ENCODE measurements at places on chromosomes 4 and X. TPM values are rescaled to one million over a fixed set of nuclear protein-coding genes. Genes with fewer than 3 reads are reported as not detected.
A peak's percentile ranks its signal among the peaks of the same experiment; 100 is the strongest.

The DGAT2L6 gene
- total RNA-seq = not detected

The TCEAL7 gene
- 6.5 TPM for total RNA-seq

The AKAP4 gene
- not detected for total RNA-seq

The FANCB gene
- total RNA-seq = 12.2 TPM

The PNMA3 gene
- total RNA-seq = 5.2 TPM

The VCX2 gene
- total RNA-seq = not detected

The GAGE1 gene
- total RNA-seq = not detected

The ATRX gene
- total RNA-seq = 33.8 TPM

The TBC1D8B gene
- total RNA-seq = 1.1 TPM

DNA sequence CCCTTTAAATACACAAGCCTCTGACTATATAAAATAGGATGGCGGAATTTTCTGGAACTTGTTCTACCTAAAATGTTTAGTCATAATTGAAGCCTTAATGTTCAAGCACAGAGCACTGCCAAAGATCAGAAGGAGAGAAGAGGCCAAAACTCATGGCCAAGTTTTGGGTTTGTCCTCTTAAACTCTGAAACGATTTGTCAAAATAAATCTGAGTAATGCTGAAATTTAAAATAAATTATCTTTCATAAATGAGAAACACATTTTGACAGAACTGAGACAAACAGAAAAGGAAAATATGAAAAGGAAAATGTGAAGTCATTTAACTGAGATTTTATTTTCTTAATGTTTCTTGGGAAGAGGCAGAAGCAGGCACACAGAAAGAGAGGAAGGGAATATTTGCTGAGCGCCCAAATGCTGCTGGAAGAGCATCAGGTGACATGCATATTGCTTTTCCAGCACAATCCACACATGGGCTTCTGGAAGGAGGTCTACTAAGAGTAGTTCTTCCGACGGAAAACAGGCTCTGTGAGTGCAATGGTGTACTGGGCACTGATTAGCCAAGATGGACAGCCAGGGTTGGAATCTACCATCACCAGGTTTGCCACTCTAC lies 47.4 kb upstream of the ZNF518B start:
- DNase-seq = no peak

- no peak for DNase-seq
Observed at GRCh38 chr4:170325599-170325998, 235.8 kb upstream of the AADAT start.

- no peak for DNase-seq
Observed at GRCh38 chr4:55617587-55618197, 18.4 kb downstream of the NMU start.

DNA sequence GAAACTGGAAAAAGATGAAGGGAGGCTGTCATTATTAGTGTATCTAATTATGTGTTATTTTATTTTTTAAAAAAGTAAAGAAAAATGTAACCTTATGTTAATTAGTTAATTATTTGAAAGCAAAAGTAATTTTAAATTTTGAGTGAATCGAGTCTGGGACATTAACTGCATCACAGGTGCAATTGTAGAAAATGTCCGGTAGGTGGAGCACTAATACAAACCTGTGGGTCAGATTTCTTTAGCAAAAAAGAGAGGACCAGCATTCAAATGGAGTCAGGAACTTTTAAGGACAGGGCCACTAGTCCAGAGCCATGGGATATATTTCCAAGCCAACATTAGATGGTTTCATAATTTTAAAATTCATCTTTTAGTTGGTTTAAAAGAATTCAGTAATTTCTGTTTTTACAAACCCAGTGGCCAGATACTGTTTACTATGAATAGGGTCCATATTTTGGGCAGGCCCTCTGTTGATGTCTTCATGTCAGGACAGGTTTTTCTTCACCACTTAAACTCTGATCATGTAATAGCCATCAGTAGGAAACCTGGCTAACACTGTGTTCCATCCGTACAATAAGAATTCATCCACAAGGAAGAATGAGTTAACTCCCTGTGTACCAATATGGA lies 27.2 kb downstream of the BST1 start:
- peak; percentile 51 for DNase-seq

- DNase-seq = no peak
Observed at GRCh38 chr4:99209671-99210070, 9.4 kb downstream of the ADH6 start.

- DNase-seq = no peak
Observed at GRCh38 chrX:136030303-136031191, 45.3 kb downstream of the SLC9A6 start.

GRCh38 chr4:143358923-143359643 lies 22.4 kb downstream of the GAB1 start:
- DNase-seq = no peak

GRCh38 chr4:107468156-107468555 lies 251.9 kb downstream of the PAPSS1 start:
- no peak for DNase-seq

- DNase-seq = no peak
Observed at GRCh38 chr4:120960656-120961267, 38.2 kb upstream of the PRDM5 start.

DNA sequence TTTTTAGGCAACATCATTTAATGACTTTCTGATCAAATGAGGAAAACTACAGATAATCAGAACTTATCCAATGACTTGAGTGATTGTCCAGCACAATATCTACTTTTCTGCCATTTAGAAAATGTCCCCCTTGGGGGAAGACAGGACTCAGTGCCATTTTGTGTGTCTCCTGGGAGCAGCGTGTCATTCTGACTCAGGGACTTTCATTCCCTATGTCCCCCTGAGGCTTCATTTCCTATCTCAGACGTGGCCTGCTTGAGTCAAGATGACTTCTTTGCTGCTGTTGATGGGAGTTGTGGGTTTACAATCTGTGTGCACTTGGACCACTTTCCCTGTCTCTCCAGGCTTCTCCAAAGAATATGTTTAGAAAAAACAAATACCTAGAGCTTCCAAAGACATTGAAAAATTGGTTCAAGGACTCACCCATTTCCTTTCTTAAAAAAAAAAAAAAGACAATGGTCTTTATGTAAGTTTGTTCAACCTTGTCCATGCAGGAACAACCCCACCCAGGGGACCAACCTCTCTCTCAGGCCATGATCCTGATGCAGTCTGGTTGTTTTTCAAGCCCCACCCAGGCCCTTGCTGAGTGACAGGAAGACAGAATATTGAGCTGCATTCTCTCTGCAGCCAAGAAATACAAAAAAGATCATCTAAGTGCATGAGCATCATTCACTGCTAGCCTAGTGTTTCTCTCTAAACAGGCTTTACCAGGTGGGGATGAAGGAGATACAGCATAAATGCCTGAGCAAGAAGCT lies 34.3 kb upstream of the TMEM154 start:
- DNase-seq = no peak

DNA sequence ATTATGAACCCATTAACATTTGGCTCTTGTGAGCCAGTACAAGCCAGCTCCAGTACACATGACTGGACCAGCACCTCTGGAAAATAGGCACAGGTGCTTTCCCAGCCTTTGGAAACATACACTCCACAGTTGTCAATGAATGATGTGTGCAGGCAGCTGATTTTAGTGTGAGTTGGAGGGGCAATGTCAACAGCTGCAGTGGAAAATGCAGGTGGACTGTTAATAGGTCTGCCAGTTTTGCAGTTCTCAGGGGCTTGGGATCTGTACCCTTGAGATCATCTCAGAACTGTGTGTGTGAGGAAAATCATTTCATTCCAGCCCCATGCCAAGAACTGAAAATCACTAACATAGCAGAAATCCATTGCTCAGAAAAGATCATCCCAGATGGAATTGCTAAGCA lies 81.7 kb upstream of the CHRDL1 start:
- no peak for DNase-seq

DNA sequence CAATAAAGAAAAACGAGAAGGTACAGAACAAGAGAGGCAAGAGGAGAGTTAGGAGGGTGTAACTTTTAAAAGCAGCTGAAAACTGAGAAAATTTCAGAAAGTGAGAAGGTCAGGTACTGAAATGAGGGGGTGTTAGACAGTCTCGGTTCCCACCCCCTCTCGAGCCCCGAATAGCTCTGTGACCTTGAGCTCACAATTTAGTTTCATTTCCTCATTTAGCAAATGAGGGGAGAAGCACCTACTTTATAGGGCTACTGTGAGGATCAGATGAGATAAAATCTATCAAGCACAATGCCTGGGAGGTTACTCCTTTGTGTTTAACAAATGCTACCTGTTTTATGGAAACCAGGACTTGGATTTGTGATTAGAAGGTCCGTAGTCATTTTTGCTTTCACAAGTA lies 4.9 kb downstream of the UGT8 start:
- DNase-seq = no peak
